ENCODE measurements at places on chromosomes 1 and 21.

- DNase-seq: no peak
These were observed 2129.8 kb downstream of the NCAM2 start for GRCh38 chr21:23127973-23128372.

DNA sequence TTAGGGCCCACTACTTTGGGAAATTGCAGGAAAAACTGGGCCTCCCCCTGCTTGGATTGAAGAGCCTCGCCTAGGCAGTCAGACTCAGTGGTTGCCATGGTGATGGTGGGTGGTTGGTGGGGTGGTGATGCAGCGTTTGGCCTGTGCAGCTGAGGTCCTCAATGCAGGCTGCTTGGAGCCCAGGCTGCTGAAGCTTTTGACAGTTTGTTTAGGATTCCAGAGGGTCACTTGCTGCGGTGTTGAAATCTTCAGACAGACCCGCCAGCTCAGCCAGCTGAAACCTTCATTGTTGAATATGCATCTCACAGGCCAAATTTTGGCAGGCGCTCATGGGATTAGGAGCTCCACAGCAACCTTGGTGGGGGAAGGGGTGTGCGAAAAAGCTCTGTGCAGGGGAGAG, 67.9 kb downstream of the CACNA1E start:
- DNase-seq: no peak

DNA sequence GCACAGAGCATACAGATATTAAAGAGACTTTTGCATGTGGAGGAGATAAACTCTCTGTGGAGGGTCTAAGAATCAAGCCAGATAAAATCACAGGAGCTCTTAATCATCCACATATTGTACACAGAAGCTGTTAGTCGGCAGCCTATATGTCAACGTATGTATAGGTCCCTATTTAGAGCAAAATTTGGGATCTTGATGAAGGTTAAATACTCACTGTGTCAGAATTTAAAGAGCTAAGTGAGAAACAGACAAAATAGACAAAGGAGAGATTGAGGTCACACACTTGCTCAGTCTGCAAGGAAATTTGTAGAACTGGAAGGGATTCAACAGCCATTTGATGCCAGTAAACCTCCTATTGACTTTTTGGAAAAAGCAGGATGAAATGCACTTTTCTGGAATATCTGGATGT, 4.1 kb upstream of the IRF2BP2 start:
- DNase-seq: no peak

GRCh38 chr1:147851149-147851548, 51.4 kb upstream of the GJA8 start:
- DNase-seq: no peak

GRCh38 chr1:59532102-59532501, 235.2 kb downstream of the FGGY start:
- no peak for DNase-seq

GRCh38 chr1:224430511-224431113, 4.0 kb downstream of the WDR26 start:
- peak; percentile 70 for DNase-seq

GRCh38 chr1:228802386-228803220, 67.3 kb downstream of the RHOU start:
- DNase-seq: no peak

DNA sequence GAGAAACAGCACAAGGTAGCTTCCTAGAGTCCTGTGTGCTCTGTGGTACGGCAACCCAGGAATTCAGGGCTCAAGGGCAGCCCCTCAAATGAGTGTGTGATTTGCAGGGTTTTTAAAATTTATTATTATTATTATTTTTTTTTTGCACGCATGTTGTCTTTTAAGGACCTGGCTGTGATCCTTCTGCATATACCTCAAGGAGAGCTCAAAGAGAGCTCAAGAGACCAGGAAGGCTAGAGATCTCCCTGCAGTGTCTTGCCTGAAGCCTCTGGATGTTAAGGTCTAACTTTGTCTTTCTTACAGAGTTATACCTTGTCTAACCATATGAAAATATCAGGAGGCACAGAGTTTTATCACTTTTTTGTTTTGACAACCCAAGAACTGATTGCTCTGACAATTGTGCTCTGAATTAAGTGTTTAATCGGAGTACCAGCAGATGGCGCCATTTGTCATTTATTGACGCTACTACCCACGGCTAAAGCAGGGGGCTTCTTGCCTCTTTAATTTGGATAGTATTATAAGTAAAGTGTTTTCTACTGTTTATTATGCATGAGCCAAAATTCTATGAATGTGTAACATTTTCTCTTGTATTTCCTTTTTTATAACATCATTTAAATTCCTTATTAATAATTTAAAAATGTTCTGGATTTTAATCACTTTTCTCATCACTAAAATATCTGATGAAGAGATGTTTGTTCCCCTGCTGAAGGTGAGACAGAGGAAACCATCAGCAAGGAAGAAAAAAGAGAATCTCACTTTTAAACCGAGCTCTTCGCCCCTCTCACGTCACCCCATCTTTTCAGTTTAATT, 35.8 kb upstream of the LMO4 start:
- DNase-seq: peak; percentile 62

DNA sequence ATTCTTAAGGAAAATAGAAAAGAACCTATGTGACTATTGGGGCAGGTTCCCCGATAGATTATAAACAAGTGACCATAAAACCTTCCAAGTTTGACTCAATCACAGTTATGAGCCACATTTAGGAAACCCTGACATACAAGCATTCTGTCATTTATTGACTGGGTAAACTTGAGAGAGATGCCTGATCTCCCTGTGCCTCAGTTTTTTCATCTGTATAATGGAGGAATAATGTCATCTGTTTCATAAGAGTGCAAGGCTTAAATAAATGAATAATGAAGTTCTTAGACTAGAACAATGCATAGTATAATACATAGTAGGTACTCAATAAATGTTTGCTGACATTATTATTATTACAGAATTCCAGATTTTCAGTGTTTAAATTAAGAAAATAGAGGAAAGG, 18.9 kb upstream of the EEIG2 start:
- DNase-seq: no peak

DNA sequence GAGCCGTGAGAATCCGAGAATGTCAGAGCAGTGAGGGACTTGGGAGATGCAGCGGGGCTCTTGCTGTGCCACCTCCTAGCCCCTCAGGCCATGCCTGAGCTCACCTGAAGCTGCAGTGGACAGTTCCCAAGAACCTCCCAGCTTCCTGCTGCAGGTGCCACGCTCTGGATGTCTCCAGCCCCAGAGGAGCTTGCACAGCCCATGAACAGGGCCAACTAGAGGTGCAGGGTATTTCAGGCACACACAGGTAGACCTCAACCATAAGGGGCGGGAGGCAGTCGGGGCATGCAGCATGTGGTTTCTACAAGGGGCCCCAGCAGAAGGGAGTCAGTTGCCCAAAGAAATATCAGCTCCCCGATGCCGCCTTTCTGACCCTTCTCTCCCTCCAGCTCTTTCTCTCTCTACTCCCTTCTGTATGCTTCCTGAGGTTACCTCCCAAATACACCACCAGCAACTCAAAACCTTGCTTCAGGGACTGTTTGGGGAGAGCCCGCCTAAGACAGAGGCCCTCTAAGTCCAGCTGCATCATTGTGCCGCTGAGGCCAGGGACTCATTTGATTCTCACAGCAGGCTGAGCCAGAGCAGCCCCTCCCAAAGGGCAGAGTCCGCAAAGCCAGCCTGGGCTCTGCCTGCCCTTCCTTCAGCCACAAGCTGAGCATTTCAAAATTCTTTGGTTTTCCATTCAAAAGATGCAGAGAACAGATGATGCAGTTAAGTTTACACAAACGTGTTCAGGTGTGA, 209.8 kb downstream of the MATN1 start:
- no peak for DNase-seq

DNA sequence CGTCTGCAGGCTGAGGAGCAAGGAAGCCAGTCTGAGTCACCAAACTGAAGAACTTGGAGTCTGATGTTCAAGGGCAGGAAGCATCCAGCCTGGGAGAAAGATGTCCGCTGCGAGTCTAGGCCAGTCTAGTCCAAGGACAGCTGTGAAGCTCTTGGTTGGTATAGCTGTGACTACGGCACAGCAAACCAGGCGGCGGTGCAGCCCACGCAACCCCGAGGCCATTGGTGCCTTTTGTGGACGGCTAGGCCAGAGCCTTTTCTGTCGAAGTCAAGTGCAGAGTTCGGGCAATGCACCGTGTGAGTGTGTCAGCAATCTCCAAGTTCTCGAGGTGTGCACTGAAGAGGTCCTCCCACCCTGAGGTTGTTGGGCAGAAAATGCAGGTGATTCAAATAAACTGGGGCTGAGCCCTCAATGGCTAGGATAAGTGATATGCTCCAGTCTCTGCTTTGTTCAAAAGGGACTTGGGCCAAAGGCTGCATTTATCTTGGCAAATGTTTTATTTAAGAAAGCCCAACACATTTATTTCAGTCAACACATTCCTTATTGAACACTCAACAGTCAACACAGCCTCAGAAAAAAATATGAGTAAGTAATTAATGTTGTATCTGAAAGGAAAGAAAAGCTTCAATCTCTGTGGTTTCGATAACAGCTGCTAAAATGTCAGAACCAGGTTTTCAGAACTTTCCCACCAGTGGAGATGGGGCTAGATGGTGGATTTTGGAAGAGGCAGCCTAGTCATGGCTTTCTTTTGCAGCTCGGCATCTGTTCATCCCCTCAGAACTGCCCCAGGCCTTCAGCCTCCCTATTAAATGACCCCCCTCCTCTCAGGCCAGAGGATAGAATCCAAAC, 78.1 kb upstream of the COX20 start:
- DNase-seq: no peak

DNA sequence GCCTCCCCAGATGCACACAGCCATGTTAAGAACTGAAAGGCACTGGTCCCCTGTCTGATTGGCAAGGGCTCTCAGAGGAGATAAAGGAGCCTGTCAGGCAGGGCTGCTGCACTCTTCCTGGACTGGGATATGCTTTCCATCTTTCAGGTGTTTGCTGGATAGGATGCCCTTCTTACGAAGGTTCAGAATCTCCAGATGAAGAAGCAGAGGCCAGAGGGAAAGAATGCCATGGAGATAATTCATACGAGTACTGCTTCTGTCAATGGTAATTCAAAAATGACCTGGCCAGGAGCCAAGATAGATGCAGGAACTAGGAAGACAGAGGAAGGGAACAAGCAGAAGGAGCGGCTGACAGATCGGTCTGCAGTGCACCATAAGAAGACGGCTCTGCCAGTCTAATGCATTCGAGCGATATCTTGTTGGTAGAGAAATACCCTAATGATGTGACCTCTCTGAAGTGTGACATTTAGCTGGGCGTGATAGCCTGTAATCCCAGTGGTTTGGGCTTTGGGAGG, 16.6 kb upstream of the ATP2B4 start:
- no peak for DNase-seq

GRCh38 chr1:228963795-228964177, 228.5 kb downstream of the RHOU start:
- DNase-seq: no peak

GRCh38 chr21:33975548-33976081, 60.0 kb upstream of the ATP5PO start:
- peak; percentile 71 for DNase-seq

GRCh38 chr1:194047206-194047605, 860.8 kb upstream of the B3GALT2 start:
- DNase-seq: no peak

- DNase-seq: no peak
These were observed 33.3 kb downstream of the LDLRAD1 start for GRCh38 chr1:53984726-53985125.

DNA sequence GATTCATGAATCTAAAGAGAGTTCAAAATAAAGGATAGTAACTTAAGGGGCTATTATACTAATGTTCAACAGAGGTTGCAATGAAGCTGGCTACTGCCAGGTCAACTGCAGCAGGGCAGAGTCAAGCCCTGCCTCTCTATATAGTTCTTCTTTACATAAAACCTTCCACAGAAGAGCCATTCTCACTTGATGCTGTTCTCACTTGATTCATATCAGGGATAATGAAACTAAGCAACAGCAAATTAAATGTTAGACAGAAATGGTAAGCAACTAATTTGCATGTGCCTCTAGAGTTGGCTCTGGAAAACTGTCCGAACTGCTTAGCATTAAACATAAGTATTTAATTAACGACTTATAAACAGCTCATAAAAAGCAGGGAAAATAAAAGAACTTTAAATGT, 17.4 kb downstream of the CCSAP start:
- DNase-seq: no peak

DNA sequence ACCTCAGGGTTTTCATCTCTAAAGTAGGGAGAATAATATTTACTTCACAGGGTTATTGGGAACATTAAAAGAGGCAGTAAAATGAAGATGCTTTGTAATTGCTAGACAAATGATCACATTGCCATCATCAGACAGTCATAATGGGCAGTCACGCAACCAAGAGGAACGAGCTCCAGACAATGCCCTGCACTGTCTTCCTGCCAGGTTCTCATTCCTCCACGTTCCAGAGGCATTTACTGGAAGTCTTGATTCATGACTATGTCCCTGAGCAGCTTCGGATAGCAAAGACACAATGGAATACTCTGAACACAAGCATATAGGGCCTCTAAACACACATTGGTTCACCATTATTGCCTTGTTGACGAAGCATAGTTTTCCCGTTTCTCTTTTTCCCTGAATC, 389.7 kb downstream of the NTNG1 start:
- DNase-seq: no peak

- no peak for DNase-seq
These were observed 25.7 kb downstream of the LY9 start for GRCh38 chr1:160821627-160822026.

GRCh38 chr1:200128944-200129879, 101.7 kb downstream of the NR5A2 start:
- DNase-seq: peak; percentile 50

DNA sequence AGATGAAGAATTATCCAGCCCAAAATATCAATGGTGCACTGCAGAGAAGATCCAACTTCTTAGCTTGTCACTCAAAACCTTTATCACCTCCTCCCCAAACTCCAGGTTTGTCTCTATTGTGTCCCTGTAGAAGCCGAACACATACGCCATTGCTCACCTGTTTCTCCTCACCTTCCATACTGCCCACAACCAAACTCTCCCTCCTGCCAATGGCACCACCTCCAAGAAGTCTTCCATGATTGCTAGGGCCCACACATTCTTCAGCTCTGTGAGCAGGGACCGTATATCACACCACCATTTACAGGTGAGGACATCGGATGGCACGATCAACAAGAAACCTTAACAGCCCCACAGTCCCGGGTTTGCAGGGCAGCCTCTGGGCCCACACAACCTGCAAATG, 2.2 kb downstream of the LAPTM5 start:
- no peak for DNase-seq

DNA sequence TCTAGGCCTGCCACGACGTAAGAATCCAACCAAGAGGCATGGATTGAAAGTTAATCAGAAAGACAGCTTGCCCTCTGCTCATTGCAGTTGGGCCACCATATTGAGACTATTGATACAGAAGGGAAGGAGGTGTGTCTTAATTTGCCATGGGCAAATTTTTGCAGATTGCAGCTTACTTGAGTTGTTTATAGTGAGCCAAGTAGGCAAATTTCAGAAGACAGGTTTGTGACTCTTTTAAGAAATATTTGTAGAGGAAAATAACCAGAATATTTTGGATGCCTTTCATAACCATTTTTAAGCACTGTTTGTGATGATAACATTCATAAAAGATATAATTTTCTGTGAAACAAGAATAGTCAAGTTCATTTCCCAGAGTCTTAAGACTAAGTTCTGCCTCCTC, 74.1 kb downstream of the PRDM2 start:
- no peak for DNase-seq

Measured in CD4-positive, alpha-beta T cell treated with Interleukin-10 for 1 hour (primary cell).